Stimulated activated CD4-positive, alpha-beta T cell treated with anti-CD3 and anti-CD28 coated beads, Interleukin-12 subunit alpha, Interleukin-12 subunit beta, amount 100 ng/mL, for 24 hours (primary cell): ENCODE measurements at places on chromosomes 3 and 15.

DNA sequence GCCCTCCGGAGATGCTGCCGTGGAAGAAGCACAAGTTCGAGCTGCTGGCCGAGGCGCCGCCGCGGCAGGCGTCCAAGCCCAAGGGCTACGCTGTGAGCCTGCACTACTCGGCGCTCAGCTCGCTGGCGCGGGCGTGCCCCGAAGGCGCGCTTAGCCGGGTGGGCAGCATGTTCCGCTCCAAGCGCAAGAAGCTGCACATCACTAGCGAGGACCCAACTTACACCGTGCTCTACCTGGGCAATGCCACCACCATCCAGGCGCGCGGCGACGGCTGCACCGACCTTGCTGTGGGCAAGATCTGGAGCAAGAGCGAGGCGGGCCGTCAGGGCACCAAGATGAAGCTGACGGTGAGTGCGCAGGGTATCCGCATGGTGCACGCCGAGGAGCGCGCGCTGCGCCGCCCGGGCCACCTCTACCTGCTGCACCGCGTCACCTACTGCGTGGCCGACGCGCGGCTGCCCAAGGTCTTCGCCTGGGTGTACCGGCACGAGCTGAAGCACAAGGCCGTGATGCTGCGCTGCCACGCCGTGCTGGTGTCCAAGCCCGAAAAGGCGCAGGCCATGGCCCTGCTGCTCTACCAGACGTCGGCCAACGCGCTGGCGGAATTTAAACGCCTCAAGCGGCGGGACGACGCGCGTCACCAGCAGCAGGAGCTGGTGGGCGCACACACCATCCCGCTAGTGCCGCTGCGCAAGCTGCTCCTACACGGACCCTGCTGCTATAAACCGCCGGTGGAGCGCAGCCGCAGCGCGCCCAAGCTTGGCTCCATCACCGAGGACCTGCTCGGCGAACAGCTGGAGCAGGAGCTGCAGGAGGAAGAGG, 1.3 kb downstream of the FAM43A start:
- DNase-seq, result no peak

DNA sequence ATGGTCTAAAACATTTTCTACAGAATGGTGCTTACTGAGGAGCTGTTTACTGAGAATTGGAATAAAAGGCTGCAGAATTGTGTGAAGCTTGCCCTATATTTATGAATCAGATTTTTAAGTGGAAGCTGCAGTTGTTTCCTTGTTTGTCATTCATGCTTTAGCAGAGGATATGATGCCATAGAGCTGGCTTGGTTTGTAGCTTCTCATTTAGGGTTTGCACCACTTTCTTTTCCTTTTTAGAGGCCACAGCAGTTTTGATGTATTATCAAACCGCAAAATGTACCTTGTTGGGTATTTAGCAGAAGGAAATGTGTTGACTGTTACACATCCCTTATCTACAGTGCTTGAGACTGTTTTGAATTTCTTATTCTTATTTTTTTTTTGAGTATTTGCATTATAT, 66.2 kb downstream of the RASA2 start:
- DNase-seq, result no peak

- DNase-seq, result no peak
Measured at GRCh38 chr15:25184356-25185155, 229.8 kb downstream of the SNRPN start.

- no peak for DNase-seq
Measured at GRCh38 chr3:126984391-126985131, 1.6 kb downstream of the PLXNA1 start.

- no peak for DNase-seq
Measured at GRCh38 chr15:71282076-71282475, 166.8 kb downstream of the THSD4 start.

DNA sequence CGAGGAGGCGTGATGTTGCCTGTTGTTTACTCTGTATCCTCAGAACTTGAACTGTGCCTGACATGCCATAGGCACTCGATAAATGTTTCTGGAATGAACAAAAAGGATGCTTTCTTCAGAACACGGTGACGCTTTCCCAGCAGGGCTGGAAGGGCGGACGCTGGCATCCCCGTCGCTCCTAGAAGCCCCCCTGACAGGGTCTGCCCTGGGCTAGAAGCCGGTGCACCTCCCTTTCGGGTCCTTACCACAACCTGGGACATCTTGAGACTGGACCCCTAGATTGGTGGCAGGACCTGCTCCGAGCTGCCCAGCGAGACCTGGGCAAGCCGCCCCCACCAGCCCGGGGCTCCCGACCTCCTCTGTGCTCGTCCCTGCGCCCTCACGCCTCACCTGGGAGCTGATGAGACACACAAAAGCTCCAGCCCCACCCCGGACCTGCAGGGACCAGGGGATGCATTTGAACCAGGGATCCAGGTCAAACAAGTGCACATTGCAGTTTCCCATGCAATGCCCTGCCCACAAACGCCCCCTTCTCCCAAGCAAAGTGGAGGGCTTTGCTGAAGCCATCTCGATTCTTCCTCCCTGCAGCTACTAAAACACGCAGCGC, 131.2 kb upstream of the MEF2A start:
- no peak for DNase-seq
